ENCODE measurements at places on chromosomes 1 and 21.

DNA sequence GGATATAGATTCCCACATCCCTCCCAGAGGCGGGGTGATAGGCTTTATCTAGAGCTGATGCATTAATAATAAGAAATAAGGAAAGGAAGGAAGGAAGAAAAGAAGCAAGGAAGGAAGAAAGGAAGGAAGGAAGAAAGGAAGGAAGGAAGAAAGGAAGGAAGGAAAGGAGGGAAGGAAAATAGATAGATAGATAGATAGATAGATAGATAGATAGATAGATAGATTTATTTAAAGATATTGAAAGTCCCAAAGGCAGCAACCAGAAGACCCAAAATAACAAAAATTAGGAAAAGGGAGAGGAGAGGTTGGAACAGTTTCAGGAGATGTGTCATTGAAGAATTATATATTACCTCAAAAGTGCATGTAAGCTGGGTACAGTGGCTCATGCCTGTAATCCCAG, 12.2 kb upstream of the SLC26A9 start:
- no peak for DNase-seq

DNA sequence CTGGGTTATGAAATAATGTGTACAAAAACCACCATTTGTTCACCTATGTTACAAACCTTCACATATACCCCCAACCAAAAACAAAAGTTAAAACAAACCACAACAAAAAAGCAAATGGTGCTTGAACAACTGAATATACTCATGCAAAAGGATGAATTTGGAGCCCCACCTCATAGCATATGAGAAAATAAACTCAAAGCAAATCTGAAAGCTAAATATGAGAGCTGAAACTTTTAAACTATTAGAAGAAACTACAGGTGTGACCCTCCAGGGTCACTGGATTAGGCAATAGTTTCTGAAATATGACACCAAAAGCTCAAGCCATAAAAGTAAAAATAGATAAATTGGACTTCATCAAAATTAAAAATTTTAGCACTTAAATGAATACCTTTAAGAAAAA, 215.5 kb upstream of the CHRM3 start:
- no peak for DNase-seq

DNA sequence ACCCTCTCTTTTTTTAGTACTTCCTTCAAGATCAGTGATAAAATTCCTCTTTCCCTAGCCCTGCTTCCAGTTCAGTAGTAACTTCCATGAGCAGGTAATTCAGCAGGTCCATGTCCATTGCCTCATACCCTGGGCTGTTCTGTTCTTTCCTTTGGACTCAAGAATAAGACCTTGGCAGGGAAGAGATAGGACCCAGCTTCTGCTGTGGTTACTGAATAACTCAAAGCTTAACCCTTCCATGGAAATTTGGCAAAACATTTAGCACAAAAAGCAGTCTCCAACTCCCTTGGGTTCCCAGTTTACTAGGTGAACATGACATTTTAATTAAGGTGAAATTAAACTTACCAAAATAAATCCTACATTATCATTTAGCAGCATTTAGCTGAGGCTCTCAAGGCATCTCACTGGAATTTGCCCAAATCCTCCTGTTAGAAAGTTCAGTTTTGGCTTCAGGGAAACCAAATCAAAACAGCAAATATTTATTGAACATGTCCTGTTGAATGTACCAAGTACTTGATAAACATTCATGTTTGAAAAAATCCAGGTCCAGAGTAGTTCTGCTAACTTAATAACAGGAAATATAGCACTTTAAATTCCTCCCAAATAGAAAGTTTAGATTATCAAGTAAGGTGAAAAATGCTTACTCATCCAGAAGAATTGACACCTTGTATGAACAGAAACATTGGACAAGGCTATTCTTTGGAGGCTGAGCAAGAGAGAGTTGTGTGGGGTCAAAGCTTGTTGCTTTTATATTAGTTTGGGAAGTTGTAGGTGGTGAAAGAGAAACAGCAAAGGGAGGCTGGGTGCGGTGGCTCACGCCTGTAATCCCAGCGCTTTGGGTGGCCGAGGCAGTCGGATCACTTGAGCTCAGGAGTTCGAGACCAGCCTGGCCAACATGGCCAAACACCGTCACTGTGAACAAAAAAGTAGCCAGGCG, 8.4 kb upstream of the SERPINC1 start:
- DNase-seq, result no peak

GRCh38 chr21:38491536-38491935, 6.7 kb downstream of the ERG start:
- no peak for DNase-seq

DNA sequence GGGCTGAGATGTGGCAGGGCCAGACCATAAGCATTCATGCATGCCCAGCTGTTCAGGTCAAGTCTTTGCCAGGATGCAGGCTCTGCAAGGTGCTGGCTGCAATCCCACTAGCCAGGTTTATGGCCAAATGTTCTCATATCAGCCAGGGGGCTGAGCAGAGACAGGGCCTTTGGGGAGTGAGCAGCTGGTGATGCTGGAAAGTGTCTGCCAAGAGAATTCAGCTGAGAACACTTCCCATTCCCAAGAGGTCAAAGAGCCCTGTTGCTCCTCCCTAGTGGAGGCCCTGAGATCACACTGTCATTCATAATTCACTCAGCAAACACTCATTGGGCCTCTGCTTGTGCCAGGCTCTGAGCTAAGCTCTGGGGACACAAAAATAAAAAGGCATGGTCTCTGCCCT, 150.3 kb downstream of the DMRTA2 start:
- no peak for DNase-seq

DNA sequence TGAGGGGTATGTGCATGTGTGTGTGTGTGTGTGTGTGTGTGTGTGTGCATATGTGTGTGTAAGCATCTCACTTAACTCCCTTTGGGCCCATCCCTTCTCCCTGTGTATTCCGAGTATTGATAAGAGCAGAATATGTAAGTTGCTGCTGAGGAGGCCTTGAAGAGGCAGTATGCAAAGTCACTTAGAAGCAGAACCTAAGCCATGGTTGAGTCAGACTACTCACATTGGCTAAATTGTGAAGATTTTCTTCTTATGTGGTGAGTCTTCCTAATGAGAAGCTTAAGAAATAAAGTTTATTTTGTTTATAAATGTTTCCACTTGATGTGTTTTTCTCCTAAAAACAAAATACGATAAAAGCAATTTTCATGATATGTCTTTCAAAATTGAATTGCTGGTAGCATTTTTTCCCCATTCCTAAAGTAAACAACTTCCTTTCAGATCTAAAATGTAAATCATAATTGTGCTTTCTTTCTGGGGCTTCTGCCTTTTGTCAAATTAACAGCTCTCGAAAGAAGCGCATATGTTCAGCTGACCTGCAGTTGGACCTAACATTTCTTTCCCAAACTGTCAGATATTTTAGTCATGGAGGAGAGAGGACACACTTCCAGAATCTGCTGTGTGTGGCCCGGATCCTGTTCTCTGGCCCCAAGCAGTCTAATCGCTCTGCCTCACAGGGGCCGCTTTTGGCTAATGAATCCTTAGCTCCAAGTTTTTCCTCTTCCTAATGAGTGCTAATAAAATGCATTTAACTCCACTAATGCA, 284.0 kb downstream of the DUSP10 start:
- DNase-seq, result no peak
